ENCODE measurements at places on chromosomes 7 and 10.

GRCh38 chr7:50853311-50853710, 70.6 kb upstream of the GRB10 start:
- DNase-seq, result no peak

DNA sequence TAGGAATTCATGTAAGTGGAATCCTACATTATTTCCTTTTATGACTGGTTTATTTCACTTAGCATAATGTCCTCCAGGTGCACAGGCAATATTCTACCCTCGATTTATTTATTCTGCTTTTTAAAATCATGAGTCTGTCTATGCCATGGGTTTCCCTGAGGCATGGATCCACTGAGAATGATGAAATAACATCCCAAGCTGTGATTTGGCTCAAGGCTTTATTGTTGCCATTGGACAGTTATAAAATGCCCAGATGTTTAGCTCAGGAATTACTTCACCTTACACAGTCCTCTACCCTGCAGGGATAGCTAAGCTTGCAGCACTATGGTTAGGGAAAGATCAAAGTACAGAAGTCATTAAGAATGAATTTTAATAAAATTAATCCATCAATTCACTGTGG, 219.5 kb downstream of the FRMD4A start:
- no peak for DNase-seq

- no peak for DNase-seq
Observed at GRCh38 chr10:98349508-98349922, 65.5 kb downstream of the PYROXD2 start.

DNA sequence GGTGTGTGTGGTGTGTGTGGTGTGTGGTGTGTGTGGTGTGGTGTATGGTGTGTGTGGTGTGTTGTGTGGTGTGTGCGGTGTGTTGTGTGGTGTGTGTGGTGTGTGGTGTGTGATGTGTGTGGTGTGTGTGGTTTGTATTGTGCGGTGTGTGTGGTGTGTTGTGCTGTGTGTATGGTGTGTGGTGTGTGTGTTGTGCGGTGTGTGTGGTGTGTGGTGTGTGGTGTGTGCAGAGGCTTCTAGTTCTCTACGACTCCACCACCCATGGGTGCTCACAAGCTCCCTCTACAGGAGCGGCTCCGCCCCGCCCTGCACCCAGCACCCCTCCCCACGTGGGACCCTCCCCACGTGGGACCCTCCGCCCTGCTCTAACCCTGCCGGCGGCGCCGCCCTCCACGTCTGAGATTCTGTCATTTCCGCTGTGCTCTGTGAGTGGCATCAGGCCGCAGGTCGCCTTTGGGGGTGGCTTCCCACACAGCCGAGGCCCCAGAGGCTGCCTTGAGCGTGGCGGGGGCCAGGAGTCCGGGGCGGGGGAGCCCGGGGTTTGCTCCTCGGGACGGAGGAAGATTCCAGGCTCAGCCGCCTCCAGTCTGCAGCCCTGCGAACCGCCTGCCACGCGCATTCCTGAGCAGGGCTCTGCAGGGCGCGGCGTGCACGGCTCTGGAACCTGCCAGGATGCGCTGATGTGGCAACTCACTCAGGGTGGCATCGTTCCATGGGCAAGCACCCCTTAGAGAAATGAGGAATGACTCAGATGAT, 37.0 kb upstream of the DNAJB6 start:
- no peak for DNase-seq

- no peak for DNase-seq
Observed at GRCh38 chr10:48598936-48599829, 5.7 kb downstream of the ARHGAP22 start.

GRCh38 chr10:30038781-30039536, 20.4 kb downstream of the JCAD start:
- DNase-seq, result no peak

DNA sequence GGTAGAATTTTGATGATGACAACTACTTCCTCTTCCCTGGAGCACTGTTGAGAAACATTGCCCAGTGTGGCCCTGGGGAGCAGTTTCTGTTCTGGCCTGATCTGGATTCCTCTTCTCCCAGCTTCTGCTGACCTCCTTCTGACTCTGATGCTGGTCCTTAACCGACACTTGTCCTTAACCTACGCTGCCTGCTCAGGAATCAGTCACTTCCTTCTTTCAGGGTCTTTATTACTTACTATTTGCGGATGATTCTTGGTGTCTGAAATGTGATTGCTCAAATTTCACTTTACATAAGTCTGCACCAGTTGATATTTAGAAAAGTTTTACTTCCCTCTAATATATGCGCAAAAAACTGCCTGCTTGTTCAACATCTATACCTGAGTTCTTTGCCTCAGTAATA, 164.1 kb downstream of the PTEN start:
- DNase-seq, result no peak

DNA sequence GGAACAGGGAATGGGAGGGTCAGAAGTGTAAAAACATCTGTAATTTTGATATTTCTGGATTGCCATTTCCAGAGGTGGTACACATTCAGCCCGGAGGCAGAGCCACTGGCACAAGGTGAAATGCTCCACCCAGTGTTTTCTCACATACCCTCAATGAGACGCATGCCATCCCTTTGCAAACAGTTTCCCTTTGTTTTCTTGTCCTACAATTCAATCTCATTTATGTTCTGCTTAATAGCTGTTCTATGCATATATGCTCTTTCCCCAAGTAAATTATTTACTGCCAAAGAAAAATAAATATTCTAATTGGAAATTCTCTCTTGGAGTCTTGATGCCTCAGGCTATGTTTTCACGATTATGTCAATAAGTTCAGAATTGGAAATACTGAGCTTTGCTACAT, 369.7 kb upstream of the AKR1E2 start:
- DNase-seq, result no peak

DNA sequence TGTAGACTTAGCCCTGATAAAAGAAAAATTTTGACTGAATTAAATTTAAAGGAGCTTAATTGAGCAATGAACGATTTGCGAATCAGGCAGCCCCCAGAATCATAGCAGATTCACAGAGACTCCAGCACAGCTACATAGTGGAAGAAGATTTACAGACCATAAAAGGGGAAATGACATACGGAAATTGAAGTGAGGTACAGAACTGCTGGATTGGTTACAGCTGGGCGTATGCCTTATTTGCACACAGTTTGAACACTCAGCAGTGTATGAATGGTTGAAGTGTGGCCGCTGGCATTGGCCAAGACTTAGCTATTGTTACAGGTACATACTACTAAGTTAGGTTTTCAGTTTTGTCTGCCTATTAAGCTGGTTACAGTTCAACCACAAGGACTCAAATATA, 433.5 kb upstream of the CELF2 start:
- DNase-seq, result no peak

Data from neuronal stem cell (in vitro differentiated cells).